ENCODE measurements at places on chromosomes 13 and 19.

GRCh38 chr19:4707956-4708650, 15.5 kb downstream of the DPP9 start:
- peak; percentile 24 for DNase-seq

GRCh38 chr13:97535614-97536013, 101.6 kb downstream of the RAP2A start:
- peak; percentile 12 for DNase-seq

- DNase-seq = no peak
Observed at GRCh38 chr13:67466569-67466968, 236.4 kb upstream of the PCDH9 start.

DNA sequence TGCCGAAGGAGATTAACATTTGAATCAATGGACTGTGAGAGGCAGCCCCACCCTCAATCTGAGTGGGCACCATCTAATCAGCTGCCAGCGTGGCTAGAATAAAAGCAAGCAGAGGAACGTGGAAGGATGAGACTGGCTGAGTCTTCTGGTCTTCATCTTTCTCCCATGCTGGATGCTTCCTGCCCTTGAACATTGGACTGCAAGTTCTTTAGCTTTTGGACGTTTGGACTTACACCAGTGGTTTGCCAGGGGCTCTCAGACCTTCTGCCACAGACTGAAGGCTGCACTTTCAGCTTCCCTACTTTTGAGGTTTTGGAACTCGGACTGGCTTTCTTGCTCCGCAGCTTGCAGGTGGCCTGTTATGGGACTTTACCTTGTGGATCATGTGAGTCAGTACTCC, 14.7 kb downstream of the NHLRC3 start:
- DNase-seq = no peak

- no peak for DNase-seq
Observed at GRCh38 chr13:91747186-91747585, 348.8 kb downstream of the GPC5 start.

- no peak for DNase-seq
Observed at GRCh38 chr13:58882516-58882915, 1251.0 kb downstream of the PCDH17 start.

GRCh38 chr13:96982672-96983071, 11.6 kb downstream of the OXGR1 start:
- no peak for DNase-seq

DNA sequence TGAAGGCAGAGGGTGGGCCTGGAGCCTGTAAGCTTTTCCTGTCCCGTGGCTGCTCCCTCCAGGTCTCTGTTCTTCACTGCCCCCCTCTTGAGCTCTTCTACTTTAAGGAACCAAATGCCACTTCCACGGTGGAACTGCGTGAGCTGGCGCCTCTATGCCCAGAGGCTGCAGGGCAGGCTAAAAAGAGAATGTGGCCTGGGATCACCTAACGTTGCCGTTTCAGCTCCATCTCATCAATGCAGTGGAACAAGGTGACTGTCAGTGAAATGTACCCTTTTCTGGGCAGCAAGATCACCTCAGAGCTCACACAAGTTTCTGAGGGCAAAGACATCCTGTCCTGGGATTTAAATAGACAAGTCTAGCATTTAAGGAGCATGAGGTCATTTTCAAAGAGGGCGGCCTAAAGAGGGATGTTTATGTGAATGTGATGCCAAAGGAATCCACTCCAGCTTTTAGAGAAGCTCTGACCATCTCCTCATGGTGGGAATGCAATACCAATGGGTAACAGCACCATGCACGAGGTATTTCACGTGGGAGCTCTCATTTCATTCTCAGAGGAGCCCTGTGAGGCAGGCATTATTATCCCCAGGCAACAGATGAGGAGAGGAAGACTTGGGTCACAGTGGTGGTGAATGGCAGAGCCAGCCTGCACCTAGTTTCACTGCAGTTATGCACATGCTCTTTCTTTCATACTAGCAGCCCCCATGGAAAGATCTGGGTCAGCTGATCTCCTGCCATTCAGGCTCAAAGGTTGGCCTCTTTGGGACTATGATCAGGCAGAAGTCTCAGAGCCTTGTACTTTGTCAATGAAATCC, 39.3 kb downstream of the RGCC start:
- no peak for DNase-seq

DNA sequence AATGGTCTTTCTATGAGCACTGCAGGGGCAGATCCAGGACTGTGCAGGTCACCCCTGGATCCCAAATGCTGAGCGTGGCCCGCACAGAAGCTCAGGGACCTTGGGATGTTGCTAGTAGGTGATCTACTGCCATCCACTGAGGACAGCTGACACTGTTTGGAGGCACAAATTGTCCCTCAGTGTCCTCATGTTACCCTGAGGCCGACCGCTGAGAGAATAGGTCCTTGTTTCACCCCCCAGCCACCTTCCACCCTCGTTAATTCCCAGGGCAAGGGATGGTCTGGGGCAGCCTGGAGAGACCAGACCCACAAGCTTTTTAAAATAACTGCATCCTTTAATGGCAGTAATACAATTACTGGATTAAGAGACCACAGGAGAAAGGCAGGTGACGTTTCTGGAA, 15.4 kb upstream of the TMEM160 start:
- no peak for DNase-seq

- peak; percentile 69 for DNase-seq
Observed at GRCh38 chr19:50329146-50329925, at the start of gene KCNC3. Gene KCNC3 (minus strand): TSS chr19:50329377. CDS start chr19:50329082, 295 bp downstream.

- DNase-seq = no peak
Observed at GRCh38 chr19:6242677-6243076, 37.1 kb downstream of the MLLT1 start.

DNA sequence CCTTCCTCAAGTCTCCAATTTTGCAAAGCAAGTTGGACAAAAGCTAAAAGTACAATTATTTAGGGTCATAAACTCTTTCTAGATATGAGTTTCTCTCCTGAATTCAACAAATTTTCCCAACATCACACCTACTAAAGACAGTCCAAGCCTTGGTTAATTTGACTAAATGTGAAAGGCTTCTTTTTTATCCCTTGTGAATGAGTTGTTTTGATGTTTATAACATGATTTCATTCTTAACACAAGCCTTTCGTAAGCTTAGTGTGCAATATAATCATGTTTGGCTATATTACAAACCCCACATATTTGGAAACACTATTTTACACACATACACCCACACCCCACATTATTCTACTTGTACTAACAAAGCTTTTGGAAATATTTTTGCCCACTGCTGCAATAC, 57.3 kb downstream of the ZC3H13 start:
- DNase-seq = no peak

DNA sequence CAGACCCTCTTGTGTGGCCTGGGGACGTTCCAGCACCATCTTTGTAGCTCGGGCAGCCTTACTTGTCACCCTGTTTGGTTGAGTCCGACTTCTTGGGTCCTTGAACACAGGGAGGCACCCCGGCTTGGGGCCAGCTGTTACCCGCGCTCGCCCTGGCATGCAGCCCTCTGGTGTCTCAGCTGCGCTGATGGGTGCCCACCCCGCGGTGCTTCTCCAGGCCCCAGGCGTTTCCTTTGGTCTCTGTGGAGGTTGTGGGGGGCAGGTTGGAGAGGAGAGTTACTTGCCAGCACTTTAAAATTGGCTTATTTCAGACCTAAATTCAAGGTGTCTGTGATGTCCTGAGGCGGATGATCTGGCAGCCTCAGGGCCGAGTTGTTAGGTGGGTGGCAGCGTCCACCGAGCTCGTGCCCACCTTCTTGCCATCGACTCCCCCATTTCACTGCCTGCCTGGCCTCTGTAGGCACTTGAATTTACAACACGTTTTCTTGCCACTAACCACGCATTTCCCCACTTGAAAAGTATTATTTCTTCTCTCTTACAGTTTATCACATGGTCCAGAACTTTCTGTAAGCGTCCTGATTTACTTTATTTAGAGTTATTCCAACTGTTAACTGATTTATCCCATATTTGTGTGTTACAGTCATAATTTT, 16.9 kb downstream of the UBAC2 start:
- DNase-seq = no peak

DNA sequence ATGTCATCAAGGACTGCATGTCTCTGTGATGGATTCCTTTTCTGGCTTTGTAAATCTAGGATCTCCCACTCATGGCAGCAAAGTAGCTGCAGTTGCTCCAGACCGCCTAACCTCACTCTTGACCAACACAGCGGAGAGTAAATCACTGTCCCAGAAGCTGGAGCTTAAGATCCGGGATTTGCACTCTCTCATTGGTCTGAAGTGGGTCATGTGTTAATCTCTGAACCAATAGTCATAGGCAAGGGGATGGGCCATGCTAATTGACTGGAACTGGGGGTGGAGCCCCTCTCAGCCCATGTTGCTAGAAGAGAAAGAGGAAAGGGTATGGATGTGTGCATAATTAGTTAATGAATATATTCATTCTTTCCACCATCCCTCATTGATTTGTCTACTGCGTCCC, 34.0 kb downstream of the VAV1 start:
- no peak for DNase-seq

GRCh38 chr13:110126391-110126961, 180.5 kb downstream of the COL4A1 start:
- peak; percentile 94 for DNase-seq

- no peak for DNase-seq
Observed at GRCh38 chr13:103894626-103895025, 828.4 kb upstream of the SLC10A2 start.

DNA sequence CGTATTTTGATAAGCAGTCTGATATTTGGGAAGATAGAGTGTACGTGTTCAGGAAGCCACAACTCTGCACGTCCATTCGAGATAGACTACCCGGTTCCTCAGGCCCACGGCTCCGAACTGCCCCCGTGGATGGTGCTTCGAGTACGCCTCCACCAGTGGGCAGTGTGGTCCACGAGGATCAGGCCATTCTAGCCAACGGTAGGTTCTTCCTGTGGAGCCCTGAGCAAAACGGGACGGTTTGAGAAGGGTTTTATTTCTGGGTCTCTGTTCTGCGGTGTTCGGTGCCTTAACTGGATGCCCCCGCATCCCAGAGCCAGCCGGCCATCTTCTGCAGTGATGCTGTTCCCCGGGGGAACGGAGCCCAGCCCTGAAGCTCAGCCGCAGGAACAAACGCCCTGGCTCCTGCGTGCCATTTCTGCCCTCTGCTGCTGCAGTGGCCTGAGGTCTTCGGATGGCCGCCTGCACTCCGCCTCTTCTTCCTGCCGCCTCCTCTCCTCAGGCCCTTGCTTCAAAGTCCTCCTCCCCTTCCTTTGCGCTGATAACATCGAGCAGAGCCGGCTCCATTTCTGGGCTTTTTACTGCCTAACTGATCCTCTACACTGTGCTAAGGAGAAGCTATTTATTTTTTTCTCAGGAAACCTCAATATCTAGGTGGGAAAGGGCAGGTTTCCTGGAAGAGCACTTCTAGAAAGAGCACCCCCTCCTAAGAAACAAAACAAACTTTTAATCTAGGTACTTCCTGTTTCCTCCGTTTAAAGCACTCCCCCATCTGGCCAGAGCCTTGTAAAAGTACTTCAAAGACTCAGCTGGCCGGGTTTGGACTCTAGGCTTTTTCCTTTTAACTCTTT, 36.2 kb upstream of the SLC46A3 start:
- no peak for DNase-seq

DNA sequence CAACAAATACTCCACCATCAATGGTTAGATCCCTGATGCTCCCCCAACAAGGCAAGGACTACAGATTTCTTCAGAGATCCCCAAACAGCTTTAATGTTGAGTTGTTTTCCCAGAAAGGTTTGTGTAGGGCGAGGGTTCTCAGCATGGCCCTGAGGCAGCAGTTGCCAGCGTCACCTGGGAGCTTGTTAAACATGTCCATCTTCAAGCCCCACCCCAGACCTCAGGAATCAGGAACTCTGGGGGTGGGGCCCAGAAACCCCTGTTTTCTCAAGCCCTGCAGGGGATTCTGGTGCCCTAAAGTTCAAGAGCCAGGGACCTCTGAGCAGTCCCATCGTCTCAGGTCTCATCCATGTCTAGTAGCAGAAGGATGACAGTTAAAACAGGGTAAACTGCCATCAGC, 9.6 kb downstream of the EFNB2 start:
- no peak for DNase-seq

- DNase-seq = peak; percentile 30
Observed at GRCh38 chr19:32068793-32069192, 276.6 kb upstream of the ZNF507 start.

DNA sequence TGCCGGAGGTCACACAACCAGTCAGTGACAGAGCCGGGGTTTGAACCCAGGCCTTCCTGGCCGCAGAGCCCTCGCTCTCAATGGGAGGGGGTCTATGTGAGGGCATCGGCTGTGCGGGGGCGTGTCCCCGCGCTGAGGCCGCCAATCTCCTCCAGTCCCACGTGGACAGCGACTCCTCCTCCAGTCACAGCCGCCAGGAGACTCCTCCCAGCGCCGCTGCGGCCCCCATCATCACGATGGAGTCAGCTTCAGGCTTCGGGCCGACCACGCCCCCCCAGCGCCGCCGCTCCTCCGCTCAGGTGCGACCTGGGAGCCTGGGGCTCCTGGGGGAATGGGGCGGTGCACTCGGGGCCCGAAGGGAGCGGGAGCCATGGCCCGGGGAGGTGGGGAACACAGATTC, 6.0 kb downstream of the SPRED3 start:
- no peak for DNase-seq

- DNase-seq = no peak
Observed at GRCh38 chr13:110042253-110042950, 256.0 kb upstream of the IRS2 start.

DNA sequence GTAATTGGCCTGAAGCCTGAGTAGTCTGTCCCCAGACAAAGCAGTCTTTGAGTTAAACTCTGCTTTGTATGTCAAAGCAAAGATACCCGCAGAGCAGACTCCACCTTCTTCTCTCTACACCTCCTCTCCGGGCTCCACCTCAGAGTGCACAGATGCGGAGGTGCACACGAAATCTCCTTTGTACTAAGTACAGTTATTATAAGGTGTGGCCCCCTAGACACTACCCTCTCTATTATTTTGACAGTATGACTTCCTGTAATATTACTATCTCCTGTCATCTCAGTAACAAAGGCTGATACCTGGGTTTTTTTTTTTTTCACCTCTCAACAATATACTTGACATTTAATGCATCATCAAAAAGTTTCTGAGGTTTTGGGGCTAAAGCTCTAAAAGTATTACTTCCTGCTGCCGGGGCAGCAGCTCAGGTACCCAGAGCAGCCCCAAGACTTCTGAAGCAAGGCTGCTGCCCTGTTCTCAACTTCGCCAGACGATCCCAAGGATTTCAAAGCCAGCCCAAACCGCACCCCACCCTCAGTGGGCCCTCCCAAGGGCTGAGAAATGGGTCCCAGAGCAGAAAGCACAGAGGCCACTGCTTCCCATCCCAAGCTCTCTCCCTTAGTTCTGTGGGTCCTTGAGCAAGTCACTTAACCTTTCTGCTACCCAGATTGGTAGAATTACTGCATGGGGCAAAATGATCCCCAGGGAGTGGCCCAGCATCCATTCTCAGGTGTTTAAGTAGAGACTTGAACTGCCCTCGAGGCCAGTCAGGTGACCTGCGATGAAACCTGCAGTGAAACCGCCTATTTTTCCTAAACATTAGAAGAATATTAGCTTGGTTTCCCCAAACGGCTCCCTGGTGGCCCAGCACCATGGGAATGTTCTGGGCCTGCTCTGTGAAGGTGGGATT, 180.6 kb downstream of the FOXO1 start:
- no peak for DNase-seq

DNA sequence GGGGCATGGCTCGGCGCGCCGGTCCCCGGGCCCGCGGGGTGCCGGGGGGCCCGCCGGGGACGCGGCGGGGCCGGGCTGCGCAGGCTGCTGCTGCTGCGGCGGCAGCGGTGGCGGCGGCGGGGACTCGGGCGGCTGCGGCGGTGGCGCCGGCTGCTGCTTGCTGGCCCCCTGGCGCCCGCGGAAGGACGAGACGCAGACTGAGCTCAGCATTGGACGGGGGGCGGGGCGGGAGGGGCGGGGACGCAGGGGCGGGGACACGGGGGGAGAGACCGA, 368 bp downstream of the KCNC3 start:
- DNase-seq = no peak

All from mammary epithelial cell (primary cell).